ENCODE measurements at places on chromosomes 2 and 18.

DNA sequence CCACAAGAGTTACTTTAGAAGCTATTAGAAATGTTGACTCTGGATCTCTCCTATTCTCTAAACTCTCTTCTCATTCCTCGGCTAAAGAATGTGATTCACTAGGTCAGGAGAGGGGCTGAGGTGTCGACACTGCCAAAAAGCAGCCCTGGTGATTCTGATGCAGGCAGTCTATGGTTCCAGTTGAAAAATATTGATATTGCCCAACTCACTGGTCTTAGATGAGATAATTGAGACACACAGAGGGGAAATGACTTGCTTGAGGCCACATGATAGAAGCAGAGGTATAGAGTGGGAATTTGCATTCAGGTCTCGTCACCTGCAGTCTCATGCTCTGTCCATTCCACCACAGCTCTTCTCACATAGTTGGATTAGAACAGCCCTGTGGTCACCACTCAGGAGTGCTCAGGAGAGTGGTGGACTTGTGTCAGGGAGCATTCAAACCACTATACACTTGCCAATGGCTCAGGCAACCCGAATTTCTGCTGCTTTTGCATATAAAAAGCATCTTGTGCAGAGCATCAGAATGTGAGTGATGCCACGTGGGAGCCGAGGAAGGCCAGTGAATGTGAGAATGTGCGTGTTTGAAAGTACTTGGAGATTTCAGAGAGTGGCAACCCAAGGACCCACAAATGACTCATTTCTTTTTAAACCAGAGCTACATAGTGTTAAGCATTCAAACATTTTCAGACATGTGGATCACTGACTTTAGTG, 65.1 kb upstream of the CTLA4 start:
- no peak for DNase-seq

DNA sequence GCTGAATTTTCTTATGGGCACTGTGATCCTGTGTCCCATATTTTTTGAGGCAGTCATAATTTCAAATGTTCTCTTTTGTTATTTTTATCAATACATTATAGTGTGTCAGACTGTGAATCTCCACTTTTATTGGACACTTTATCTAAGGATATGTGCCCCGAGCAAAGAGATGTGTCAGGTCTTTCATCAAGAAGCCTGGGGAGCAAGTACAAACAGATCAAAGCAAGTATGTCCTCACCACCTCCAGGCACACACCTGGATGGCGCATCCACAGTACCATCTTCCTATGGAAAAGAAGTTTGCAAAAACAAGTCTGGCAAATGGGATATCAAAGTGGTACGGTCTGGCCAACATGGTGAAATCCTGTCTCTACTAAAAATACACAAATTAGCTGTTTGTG, 81.0 kb upstream of the ZNF236 start:
- DNase-seq, result no peak

DNA sequence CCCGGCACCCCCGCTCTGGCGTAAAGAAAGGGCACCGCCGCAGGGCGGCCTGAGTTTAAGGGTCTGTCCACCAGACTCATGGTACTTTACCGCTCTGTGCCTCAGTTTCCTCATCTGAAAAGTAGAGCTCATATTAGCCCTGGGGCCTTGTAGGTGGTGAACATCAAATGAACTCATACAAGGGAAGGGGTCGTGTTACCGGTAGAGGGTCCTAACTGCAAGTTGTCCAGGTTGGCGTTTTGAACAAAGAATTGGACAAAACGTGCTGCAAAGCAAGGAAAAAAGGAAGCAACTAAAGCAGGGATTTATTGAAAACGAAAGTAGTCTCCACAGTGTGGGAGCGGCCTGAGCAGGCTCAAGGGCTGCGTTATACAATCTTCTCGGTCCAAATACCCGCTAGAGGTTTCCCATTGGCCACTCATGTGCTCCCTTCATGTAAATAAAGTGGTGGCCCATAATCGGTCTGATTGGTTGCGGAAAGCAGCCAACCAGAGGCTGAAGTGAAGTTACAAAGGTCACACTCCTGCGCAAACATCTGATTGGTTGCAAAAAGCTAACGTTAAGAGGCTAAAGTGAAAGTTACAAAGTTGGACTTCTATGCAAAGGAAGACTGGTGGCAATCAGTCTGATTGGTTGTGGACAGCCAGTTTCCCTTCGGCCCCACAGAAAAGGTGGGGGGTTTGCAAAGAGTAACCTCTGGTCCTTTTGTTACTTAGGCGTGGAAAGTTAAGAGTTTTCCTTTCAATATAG, 80.7 kb upstream of the LDLRAD4 start:
- no peak for DNase-seq

GRCh38 chr18:9869715-9870430, 15.9 kb upstream of the TXNDC2 start:
- no peak for DNase-seq

GRCh38 chr2:64727013-64727767, 73.5 kb upstream of the SERTAD2 start:
- no peak for DNase-seq

- no peak for DNase-seq
Measured at GRCh38 chr2:21770787-21771186, 647.0 kb downstream of the TDRD15 start.

All from Jurkat, Clone E6-1 (cell line).